ENCODE measurements at places on chromosomes 13 and 19. TPM values are rescaled to one million over a fixed set of nuclear protein-coding genes. Genes with fewer than 3 reads are reported as not detected.
A peak's percentile ranks its signal among the peaks of the same experiment; 100 is the strongest.

- H3K4me1 ChIP-seq, result no peaks in the 10 kb centered on the region
- no peak overlapping the region for H3K27ac ChIP-seq
- no peak overlapping the region for H3K4me3 ChIP-seq
- no peak for DNase-seq
Measured at GRCh38 chr19:5001615-5002014, 32.7 kb downstream of the KDM4B start.

DNA sequence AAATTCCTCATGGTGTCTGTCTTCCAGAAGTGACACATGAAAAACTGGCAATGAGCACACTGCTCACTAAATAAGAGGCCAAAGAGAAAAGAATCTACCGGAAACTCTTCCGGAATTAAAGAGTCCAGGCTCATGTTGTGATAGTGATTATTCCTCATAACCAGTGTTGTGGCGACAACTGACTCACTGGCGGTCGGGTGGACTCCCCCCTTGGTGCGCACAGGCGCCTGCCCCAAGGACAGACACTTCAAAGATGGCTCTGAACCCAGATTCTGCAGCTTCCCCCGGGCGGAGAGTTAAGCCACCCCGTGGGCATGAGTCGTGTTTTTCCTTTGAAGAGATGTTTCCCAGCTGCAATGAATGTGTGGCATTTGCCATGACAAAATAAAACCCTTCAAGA lies 10.3 kb downstream of the IL17D start:
- H3K4me3 ChIP-seq, result peak overlapping the region; percentile 14
- no peaks in the 10 kb centered on the region for H3K27me3 ChIP-seq
- H3K36me3 ChIP-seq, result no peaks in the 10 kb centered on the region
- no peaks in the 10 kb centered on the region for H3K4me1 ChIP-seq

RNF225 gene
- not detected for total RNA-seq

SMIM17 gene
- 0.25 TPM for total RNA-seq

C19orf12 gene
- total RNA-seq, result 51.4 TPM
